ENCODE measurements at places on chromosomes 3 and 15. TPM values are rescaled to one million over a fixed set of nuclear protein-coding genes. Genes with fewer than 3 reads are reported as not detected.
A peak's percentile ranks its signal among the peaks of the same experiment; 100 is the strongest.

- peak; percentile 65 for DNase-seq
Observed at GRCh38 chr3:123658118-123658851, 73.4 kb upstream of the HACD2 start.

DNA sequence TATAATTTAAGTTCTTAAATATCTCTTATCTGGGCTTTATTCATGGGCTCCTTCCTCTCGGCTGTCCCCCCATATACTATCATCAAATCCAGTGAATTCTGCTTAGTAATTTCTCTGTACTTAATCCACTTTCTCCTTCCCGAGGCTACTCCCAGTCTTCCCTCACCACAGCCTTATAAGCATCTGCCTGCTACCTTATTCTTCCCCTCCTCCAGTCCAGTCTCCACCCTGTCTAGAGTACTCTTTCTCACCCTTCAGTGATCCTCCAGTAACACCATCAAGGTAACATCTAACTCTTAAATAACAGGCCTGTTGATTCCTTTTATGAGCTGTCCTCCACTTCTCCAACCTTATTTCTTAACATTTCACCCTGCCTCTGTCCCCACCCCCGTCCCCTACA, 65.8 kb downstream of the NEO1 start:
- DNase-seq = no peak

Gene CPNE4
- 0.16 TPM for total RNA-seq

Gene CYP8B1
- total RNA-seq = 0.20 TPM

DNA sequence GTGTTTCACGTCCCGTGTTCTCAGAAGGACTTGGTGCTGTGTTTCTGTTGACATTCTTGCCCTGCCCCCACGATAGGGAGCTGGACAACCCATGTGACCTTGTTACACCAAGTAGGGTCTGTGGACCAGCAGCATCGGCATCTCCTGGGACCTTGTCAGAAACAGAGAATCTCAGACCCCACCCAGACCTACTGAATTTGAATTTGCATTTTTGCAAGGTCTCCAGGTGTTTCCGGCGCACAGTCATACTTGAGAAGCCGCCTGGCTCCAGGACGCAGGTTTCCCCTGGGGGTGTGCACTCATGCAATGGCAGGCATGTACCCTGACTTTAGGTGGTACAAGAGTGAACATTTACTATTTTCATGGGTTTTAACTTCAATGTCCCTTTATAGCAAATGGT, 117.9 kb downstream of the TLE3 start:
- DNase-seq = no peak

Gene AHSG
- not detected for total RNA-seq

GRCh38 chr3:106590216-106590615, 721.4 kb upstream of the CBLB start:
- DNase-seq = no peak

Gene ZBED2
- total RNA-seq = 0.52 TPM

- DNase-seq = no peak
Observed at GRCh38 chr3:72047221-72047871, 262.4 kb upstream of the PROK2 start.

- DNase-seq = peak; percentile 14
Observed at GRCh38 chr15:101027273-101027901, 108.2 kb downstream of the LRRK1 start.

Gene FMN1
- total RNA-seq = 32.0 TPM
